Memory B cell (primary cell): ENCODE measurements at places on chromosomes 3 and 15.

- peaks cover 3% of the 10 kb centered on the region for H3K27me3 ChIP-seq
- no peak for DNase-seq
- no peaks in the 10 kb centered on the region for H3K36me3 ChIP-seq
- H3K4me3 ChIP-seq = no peak overlapping the region
These were observed 152.6 kb upstream of the GBE1 start for GRCh38 chr3:81913886-81914663.

DNA sequence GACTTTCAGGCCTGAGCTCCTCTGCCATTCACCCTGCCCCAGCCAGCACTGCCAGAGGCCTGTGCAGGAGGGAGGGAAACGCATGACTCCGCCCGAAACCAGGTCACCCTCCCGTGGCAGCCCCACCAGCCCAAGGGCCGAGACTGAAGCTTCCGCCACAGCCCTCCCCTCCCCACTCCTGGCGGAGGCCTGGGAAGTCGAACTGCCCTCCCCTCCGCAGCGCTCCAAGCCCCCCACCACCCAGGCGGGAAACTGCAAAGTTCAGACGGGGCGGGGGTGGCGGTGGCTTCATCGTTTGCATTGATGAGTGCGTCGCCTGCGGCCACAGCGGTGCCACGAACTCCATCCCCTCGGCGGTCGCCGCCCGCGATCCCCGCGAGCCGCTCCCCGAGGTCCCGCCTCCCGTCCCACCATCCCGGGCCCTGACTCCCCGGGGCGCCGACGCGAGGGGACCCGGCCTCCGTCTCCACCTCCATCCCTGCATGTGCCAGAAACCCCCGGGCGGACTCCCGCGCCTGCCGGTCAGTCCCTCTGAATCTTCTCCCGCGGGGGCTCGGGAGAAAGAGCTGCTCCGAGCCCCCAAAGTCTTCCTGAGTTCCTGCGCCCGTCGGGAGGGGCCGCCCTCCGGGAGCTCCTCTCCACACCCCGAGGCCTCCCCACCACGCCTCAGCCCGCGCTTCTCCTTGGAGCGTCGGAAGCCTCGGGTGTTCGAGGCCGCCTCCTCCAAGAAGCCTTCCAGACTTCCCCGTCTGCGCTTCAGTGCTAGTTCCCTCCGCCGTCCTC, 698 bp downstream of the MELTF start:
- H3K27me3 ChIP-seq = peaks cover 18% of the 10 kb centered on the region
- peaks cover 5% of the 10 kb centered on the region for H3K4me1 ChIP-seq

GRCh38 chr15:35305031-35305550, 220.0 kb upstream of the NANOGP8 start:
- no peaks in the 10 kb centered on the region for H3K27me3 ChIP-seq
- no peaks in the 10 kb centered on the region for H3K36me3 ChIP-seq
- H3K27ac ChIP-seq = no peak overlapping the region
- no peak overlapping the region for H3K4me3 ChIP-seq
- DNase-seq = no peak
- H3K4me1 ChIP-seq = no peaks in the 10 kb centered on the region

GRCh38 chr3:2838546-2839157, 271.5 kb downstream of the IL5RA start:
- no peaks in the 10 kb centered on the region for H3K36me3 ChIP-seq
- no peak overlapping the region for H3K27ac ChIP-seq
- DNase-seq = no peak

DNA sequence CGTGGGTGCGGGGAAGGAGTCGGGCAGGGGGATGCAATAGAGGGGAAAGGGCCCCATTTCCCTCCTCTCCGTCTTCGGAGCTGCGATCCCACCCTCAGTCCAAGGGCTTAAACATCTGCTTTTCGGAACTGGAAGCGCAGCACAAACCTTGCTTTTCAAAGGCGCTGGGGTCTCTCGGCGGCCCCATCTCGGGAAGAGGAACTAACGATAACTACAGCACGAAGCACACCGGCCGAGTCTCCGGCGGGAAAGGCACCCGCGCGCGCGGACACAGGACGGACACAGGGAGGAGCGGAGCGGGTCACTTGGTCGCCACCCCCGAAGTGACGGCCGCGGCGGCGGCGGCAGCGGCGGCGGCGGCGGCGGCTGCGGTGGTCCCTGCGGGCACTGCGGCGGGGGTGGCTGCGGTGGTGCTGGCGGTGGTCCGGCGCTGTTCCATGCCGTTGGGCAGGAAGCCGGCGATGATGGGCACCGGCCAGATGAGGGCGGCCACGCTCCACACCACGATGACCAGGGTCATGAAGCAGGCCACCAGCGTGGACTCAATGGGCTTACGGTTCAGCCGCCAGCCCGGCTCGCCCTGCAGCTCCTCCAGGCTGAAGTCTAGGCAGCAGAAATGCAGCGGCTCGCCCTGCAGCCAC, 1.1 kb downstream of the TMEM158 start:
- H3K36me3 ChIP-seq = no peaks in the 10 kb centered on the region
- H3K4me3 ChIP-seq = peak overlapping the region; percentile 87
- peaks cover 34% of the 10 kb centered on the region for H3K27me3 ChIP-seq
- H3K4me1 ChIP-seq = peaks cover 6% of the 10 kb centered on the region

- no peaks in the 10 kb centered on the region for H3K36me3 ChIP-seq
- no peak for DNase-seq
- H3K27ac ChIP-seq = no peak overlapping the region
These were observed 203.7 kb upstream of the ZNF385D start for GRCh38 chr3:21954709-21955108.

DNA sequence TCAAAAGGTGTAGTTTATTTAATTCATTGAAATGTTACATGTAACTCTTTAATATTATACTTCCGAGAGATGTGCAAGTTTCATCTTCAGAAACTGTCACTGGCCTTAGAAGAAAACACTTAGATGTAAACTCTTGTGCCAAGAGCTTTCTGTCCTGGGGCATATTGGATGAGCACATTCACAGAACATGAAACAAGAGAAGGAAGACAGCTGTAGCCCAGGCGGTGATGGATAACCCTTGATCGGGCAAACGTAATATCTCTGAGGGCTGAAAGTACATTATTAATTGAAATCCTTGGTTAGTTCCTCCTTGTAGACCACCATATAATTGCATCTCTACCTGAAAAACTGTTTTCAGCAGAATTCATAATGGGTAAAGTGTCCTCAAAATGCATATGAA, 67.4 kb downstream of the MECOM start:
- no peaks in the 10 kb centered on the region for H3K36me3 ChIP-seq
- no peak for DNase-seq
- peaks cover 4% of the 10 kb centered on the region for H3K27me3 ChIP-seq
- H3K4me1 ChIP-seq = no peaks in the 10 kb centered on the region

- H3K4me1 ChIP-seq = peaks cover 2% of the 10 kb centered on the region
- H3K36me3 ChIP-seq = no peaks in the 10 kb centered on the region
- no peak for DNase-seq
- H3K27me3 ChIP-seq = peaks cover 3% of the 10 kb centered on the region
- no peak overlapping the region for H3K4me3 ChIP-seq
These were observed 106.3 kb downstream of the LSM3 start for GRCh38 chr3:14284694-14285547.

DNA sequence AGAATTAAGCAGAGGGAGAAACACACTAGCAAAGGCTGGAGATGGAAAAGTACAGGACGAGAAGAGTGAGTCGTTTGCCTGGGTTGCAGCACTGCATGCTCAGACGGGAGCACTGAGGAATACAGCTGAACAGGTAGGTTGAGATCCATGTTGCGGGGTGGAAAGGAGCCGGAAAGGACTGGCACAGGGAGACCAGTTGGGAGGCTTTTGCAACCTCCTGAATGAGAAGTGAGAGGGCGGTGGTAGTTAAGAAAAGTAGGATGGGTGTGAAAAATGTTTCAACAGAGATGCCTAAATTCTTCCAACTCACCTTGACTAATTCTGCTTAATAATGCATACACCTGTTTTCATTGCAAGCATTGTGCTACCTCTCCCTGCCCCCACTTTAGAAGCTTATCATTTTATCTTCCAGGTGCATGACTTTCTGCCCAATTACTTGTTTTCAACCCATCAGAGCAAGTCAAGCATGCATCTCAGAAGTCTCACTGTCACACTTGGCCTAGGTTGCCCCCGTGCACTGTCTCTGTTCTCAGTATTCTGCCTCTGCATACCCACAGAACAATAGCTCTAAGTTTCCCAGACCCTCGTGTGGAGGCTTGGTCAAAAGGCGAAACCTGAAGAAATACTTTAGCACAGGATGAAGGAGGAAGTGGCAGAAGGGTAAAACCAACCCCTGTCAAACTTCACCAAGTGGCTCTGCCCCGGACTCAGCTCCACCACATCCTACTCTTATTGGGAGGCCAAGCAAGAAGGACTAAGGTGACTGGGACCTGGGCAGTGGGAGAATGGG, 199.3 kb upstream of the BCL6 start:
- peaks cover 8% of the 10 kb centered on the region for H3K27me3 ChIP-seq
- no peaks in the 10 kb centered on the region for H3K36me3 ChIP-seq
- H3K27ac ChIP-seq = no peak overlapping the region
- H3K4me1 ChIP-seq = peaks cover 8% of the 10 kb centered on the region
